CD4-positive, alpha-beta T cell treated with Interleukin-12 subunit alpha and Interleukin-12 subunit beta, for 1 hour (primary cell): ENCODE measurements at places on chromosomes 5 and 9.

GRCh38 chr9:79222483-79222882, 349.3 kb upstream of the TLE4 start:
- no peak for DNase-seq

DNA sequence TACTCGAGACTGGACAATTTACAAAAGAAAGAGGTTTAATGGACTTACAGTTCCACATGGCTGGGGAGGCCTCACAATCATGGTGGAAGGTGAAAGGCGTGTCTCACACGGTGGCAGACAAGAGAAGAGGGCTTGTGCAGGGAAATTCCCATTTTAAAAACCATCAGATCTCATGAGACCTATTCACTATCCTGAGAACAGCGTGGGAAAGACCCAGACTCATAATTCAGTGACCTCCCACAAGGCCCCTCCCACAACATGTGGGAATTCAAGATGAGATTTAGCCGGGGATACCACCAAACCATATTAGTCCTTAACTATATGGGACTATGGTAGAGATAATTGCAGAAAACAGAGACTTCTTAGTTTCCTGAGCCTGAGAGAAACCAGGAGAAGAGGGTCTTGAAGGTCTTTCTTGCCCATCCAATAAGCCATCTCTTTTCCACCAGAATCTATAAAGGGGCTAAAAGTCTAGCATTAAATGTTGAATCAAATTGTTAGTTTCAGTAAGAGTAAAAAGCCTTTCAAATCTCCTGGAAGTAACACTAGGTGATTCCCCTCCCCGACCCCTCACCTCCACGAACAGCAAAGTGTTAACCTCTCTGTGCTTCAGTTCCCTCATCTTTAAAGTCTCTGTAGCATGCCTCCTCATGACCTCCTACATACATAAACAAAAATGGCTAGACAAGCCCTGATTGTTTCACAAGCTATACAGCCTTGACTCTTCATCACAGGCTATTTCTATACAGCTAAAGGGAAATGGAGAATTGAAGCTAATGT, 259.1 kb downstream of the TMEM167A start:
- no peak for DNase-seq

- no peak for DNase-seq
Observed at GRCh38 chr9:73269430-73270101, 117.9 kb downstream of the ANXA1 start.

GRCh38 chr9:123883634-123884033, 46.3 kb downstream of the DENND1A start:
- DNase-seq: no peak

- DNase-seq: no peak
Observed at GRCh38 chr5:96207420-96207819, 225.6 kb downstream of the PCSK1 start.

DNA sequence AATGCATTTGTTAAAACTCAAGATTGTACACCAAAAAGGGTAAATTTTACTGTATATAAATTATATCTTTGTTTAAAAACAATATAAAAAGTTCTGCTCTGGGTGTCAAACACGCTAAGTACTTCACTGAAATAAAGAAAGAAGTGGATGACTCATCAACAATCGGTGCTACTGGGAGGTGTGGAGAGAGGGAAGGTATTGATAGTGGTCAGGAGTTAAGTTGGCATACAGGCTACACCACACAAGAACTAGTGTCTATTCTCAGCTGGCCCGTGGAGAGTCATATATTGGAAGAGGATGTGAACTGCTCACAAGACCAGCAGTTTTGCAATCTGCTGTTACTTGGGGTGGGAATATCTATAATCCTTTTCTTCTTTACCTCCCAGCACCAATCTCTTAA, 145.7 kb upstream of the TRPC7 start:
- DNase-seq: no peak

- DNase-seq: no peak
Observed at GRCh38 chr9:33177639-33178038, 10.5 kb upstream of the B4GALT1 start.

- DNase-seq: no peak
Observed at GRCh38 chr5:143837306-143837848, 25.4 kb downstream of the HMHB1 start.

- DNase-seq: no peak
Observed at GRCh38 chr9:121478816-121479676, 20.6 kb downstream of the GGTA1 start.
